Activated gamma-delta T cell (primary cell): ENCODE measurements at places on chromosomes 1 and 21.
A peak's percentile ranks its signal among the peaks of the same experiment; 100 is the strongest.

DNA sequence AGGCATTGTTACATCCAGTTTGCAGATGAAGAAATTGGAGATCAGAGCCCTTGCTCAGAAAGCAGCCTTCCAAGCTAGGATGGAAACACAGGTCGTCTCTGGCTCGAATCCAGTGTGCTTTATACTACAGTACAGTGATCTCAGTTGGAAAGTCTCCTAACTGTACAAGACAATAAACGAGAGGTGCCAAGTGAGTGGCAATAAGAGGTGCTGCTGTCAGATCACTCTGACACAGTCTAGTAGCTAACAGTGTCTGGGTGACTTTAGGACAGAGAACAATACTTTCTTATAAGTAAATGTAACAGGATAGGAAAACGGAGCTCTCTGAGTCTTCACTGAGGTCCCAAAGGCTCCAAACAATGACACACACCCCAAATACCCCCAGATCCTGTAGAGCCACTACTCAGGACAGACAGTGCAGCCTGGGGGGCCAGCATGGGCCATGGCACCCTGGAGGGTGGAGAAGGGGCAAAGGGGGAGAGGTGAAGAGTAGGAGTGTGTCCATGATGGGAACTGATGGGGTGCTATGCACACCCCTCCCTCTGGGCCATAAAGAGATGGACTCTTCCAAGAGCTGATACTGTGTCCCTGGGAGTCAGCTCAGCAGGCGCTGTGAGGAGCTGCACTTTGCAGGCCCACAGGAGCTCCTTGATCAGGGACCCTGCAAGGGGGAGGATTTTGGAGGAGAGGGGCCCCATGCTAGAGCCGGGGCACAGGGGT, 3.3 kb downstream of the SH3BGR start:
- DNase-seq, result no peak

DNA sequence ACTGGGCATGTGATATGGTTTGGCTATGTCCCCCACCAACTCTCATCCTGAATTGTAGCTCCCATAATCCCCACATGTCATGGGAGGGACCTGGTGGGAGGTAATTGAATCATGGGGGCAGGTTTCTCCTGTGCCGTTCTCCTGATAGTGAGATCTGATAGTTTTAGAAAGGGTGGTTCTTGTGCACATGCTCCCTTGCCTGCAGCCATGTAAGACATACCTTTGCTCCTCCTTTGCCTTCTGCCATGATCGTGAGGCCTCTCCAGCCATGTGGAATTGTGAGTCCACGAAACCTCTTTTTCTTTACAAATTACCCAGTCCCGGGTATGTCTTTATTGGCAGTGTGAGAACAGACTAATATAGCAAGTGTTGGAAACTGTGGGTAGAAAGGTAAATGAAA, 99.5 kb upstream of the HMCN1 start:
- DNase-seq, result no peak

GRCh38 chr21:28944296-28944695, 48.4 kb downstream of the LTN1 start:
- DNase-seq, result no peak

DNA sequence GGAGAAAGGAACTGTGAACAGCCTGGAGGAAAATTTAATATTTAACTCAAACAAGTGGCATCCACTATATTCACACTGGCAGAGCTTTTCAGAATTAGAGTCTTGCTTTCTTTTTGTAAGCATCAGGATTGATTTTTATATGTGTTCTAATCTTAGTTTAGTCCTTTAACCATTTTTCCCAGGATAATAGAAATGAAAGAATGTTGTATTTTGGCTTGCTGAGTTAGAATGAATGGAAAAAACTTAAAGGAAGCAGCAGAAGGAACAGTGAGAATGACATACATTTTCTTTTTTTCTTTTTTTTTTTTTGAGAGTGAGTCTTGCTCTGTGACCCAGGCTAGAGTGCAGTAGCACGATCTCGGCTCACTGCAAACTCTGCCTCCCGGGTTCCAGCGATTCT, 53.0 kb downstream of the ZC3H11B start:
- DNase-seq, result no peak

DNA sequence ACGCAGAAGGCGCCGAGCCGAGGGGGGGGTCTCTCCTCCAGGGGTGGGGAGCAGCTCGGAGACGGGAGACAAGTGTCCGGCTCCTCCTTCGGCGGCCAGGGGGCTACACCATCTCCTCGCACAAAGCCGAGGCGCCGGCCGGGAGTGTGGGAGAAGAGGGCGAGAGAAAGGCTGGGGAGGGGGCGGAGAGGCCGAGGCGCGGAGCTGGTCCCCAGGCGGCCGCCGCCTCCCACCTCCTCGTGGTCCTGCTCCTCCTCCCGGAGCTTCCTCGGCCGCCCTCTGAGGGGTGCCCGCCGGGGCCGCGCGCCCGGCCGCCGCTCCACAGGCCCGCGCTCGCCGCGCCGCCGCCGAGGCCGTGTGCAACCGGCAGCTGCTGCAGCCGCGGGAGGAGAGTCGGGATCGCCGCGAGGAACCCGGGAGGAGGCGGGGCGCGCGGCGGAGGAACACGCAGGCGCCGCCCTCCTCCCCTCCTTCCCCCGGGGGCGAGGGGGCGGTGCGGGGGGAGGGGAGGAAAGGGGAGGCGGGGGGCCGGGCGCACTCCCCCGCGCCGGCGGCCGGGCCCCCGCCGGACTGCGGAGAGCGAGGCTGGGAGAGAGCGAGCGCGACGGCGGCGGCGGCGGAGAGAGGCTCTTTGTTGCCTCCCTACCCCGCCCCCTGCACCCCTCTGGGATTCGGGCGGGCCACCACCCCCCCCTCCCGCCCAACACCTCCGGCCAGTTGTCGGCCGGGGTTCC, at the start of gene ENAH:
Gene ENAH (minus strand): TSS at position 395 of the 734 bp plus-strand sequence. CDS start 433 bp downstream, outside the sequence.
- peak; percentile 21 for DNase-seq

- DNase-seq, result no peak
These were observed 327.3 kb downstream of the RWDD3 start for GRCh38 chr1:95561346-95561745.

DNA sequence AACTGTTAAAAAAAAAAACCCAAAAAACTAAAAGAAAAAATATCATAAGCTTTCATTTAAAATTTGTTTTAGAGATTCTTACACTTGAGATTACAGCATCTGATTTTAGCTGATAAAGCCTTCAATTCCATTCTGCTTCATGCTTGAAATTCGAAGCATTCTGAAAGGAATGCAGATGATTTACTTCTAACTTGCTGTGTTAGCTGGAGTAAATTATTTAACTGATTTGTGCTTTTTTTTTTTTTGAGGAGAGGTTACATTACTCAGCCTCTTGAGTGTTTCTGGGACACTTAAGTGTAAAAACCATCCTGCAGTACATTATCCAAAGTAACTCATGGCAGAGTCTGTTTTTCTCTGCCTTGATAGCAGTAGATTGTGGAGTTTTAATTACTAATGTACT, 4.5 kb upstream of the TRIM67 start:
- DNase-seq, result no peak

- DNase-seq, result no peak
These were observed 51.3 kb upstream of the GFI1 start for GRCh38 chr1:92538048-92538412.

GRCh38 chr1:35857830-35858229, 25.2 kb upstream of the AGO1 start:
- no peak for DNase-seq

DNA sequence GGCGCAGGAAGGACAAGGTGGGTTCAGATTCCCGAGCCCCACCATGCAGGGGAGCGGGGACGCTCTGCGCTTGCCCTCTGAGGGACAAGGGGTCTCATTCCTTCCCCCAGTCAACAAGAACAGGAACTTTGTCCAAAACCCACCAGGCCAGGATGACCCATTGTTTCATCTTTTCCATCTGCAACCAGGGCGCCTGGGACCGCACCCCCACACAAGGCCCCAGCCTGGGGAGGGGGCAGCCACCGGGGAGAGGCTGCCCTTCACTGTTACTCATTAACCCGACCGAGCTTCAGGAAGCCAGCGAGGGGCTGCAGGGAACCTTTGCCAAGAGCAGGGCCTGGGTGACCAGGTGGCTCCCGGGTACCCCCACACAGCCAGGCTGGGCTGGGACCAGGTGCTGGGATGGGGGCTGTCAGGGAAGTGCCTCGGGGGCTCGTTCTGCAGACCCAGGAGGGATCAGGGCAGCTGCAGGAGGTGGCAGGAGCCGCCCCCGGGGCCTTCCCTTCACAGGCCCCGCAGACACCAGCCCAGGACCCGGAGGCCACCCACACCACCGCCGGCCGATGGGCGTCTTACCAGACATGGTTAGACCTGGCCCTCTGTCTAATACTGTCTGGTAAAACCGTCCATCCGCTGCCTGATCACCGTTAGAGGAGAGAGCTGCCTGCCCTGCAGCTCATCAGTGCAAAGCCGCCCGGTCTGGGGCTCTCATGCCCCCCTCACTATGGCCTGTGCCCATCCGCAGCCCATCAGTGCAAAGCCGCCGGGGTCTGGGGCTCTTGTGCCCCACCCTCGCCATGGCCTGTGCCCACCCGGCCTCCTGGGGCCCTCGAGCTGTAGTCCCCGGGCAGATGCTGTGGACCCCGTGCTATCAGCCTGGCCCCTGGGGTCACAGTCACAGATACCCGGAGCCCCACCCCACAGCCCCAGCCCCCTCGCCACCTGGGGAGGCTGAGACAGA, 4.9 kb upstream of the TTLL10 start:
- no peak for DNase-seq

- no peak for DNase-seq
These were observed 45.5 kb downstream of the TP73 start for GRCh38 chr1:3697810-3698209.

DNA sequence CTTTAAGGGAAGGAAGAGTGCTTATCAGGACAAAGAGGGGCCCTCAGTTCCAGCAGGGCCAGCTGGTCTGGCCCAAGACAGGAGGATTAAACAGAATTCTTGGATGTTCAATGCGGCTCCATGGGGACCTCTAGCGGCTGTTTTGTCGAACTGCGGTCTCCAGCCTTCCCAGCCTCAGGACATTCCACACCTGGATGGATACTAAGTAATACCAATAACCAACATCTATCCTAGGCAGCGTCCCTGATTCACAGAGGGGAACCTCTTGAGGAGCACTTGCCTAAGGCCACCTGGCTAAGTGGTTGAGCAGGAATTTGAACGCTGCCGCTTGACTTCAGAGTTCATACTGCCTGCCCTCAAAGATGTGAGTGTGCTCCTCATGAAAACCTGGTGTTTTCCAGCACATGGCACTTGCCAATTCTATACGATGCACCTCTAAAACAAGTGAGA, 15.5 kb upstream of the CD247 start:
- no peak for DNase-seq

DNA sequence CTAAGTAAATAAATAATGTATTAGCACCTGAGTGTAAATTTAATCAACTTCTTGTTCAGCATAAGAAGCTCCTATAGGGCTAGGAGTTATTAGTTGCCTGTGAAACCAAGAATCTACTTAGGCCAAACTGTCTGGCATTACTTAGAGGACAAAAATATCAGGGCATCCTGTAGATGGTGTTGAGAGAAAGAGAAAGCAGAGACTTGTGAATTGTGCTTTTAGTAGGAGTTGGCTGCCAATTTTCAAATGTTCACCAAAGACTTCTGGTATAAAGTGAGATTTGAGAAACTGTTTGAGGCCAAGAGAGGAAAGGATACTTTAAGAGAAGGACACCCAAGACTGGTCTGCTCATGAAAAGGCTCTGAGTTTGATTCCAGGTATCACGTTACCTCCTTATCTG, 315.5 kb upstream of the DEPDC1 start:
- DNase-seq, result no peak

DNA sequence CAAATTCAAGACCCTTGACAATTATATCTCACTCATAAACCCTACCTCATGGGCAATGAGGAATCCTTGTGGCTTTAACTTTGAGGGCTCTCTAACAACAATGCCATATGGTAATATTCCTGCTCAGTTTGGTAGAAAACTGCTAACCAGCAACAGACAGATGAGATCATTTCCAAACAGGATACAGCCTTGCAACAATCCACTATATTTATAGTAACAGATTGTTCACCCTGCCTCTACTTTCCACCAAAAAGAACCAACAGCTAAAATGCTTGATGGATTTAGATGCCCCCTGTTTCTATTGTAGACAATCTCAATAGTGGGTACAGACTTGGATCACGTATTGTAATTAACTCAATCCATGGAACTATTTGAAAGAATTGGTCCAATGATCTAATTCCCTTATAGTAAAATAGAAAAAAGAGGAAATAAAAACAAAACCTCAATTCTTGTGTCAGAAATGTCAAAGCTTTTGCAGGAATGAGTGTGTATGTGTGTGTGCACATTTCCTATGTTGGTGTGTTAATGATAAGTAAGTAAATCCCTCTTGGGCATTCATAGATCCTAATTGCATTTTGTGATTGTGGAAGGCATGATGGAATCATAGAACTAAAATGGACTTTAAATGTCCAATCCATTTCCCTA, 100.0 kb upstream of the EDEM3 start:
- DNase-seq, result no peak

GRCh38 chr1:167748906-167749305, 27.1 kb downstream of the MPZL1 start:
- DNase-seq, result no peak

DNA sequence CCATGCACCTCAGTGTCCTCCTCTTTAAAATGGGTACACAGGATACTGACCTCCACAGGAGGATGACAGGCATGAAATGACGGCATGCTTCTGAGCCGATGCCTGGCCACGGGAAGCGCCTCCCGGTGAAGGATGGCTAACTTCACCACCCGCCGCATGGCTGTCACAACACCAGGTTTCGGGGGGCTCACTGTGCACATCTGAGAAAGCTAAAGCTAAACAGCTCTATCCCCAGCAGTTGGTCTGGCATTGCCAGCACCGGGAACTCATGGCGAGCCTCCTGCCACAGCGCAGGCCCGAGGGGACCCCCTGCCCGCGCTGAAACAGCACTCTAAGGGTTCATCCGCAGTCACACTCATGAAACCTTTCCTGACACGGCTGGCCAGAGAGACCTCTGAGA, 16.0 kb downstream of the NPHP4 start:
- DNase-seq, result no peak

DNA sequence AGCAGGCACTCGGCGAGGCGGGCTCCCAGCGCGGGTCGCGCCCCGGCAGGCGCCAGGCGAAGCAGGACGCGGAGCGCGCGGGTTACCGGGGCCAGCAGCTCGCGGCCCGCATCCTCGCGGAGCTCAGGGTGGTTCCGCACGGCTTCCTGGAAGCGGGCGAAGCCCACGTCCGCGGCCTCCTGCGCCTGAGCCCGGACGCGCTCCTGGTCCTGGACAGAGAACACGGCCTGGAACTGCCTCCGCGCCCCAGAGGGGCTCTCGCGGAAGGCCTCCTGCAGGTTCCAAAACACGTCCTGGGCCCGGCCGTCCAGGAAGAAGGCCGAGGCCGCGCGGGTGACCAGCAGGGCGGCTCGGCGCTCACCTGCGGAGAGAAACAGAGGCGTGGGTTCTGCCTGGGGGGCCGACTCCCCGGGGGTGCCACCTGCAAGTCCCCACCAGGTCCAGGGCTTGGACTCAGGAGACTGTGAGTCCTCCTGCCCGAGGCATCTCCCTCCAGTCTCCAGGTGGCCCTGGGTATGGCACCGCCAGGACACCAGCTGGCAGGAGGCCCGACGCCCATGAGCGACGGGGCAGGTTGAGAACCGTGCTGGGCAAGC, 11.4 kb downstream of the TTC34 start:
- no peak for DNase-seq

DNA sequence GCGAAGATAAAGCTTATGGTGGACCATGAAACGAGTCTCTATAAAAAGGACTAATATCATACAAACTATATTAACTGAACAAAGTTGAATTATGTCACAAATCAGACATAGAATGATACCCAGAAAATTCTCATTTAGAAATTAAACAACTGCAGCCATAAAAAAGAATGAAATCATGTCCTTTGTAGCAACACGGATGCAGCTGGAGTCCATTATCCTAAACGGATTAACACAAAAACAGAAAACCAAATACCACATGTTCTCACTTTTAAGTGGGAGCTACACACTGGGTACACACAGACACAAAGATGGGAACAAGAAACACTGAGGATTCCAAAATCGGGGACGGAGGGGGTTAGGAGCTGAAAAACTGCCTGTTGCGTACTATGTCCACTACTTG, 11.5 kb downstream of the COP1 start:
- no peak for DNase-seq
